Activated CD4-positive, alpha-beta T cell treated with anti-CD3 and anti-CD28 coated beads for 4 hours (primary cell): ENCODE measurements at places on chromosomes 12 and 14.

DNA sequence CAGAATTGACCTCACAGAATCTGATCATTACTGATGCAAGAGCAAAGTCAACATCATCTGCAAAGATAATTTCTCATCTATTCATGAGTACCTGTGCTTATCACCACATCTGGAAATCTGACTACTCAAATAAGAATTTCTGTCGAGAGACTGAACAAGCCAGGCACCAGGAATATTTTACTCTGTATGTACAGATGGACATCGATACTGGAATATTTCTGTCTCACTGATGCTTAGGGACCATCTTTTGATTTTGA lies 105.2 kb downstream of the BICD1 start:
- DNase-seq, result no peak

- DNase-seq, result no peak
Measured at GRCh38 chr14:37585971-37586796, 8.9 kb downstream of the FOXA1 start.

GRCh38 chr12:58931518-58931917 lies 11.2 kb upstream of the LRIG3 start:
- no peak for DNase-seq

GRCh38 chr14:26401179-26401968 lies 196.5 kb downstream of the NOVA1 start:
- DNase-seq, result no peak
